ENCODE measurements at places on chromosomes 2 and 18.
A peak's percentile ranks its signal among the peaks of the same experiment; 100 is the strongest.

DNA sequence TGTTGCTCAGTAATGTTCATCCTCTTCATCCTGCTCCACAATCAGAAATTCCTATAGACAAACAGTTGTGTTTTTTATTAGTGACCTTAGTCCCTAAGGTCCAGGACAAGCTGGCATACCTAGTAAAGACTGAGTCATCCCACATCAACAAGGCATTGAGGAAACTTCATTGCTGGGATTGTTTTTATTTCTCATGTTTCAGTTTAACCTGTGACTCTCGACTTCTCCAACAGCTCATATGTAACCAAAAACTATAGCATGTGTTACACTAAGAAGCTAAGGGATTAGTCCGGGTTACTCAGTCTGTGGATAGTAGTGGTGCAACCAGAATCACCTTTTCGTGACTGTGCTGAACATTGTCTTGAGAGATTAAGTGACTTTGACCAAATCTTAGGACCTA lies 292.1 kb downstream of the RDH14 start:
- DNase-seq, result peak; percentile 18

DNA sequence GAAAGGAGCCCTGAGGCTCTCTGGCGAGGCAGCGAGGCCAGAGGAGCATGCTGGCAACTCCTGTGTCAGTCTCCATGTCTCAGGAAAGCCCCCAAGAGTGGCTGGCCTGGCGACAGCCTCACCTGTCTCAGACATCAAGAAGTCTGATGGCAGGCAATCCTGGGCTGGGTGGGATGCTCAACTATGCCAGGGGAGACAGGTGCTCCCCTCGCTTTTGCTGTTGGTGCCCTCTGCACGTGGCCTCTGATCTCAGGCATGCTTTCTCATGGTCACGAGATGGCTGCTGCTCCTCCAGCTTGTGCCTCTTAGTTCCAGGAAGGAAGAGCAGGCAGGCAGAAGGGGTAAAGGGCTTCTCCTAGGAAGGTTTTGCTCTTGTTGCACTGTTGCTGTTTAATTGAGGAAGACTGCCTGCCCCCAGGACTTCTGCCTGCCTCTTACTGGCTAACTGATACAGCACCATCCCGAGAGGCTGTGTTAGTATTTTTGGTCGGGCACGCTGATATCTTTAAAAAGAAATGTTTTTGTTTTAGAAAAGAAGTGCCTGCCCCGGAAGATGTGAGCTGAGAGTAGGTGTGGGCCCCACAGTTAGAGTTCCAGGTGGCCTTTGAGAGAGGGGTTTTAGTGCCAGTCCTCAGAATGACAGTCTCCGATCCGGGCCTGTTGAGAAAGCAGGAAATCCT lies 344.8 kb upstream of the HS6ST1 start:
- DNase-seq, result no peak

DNA sequence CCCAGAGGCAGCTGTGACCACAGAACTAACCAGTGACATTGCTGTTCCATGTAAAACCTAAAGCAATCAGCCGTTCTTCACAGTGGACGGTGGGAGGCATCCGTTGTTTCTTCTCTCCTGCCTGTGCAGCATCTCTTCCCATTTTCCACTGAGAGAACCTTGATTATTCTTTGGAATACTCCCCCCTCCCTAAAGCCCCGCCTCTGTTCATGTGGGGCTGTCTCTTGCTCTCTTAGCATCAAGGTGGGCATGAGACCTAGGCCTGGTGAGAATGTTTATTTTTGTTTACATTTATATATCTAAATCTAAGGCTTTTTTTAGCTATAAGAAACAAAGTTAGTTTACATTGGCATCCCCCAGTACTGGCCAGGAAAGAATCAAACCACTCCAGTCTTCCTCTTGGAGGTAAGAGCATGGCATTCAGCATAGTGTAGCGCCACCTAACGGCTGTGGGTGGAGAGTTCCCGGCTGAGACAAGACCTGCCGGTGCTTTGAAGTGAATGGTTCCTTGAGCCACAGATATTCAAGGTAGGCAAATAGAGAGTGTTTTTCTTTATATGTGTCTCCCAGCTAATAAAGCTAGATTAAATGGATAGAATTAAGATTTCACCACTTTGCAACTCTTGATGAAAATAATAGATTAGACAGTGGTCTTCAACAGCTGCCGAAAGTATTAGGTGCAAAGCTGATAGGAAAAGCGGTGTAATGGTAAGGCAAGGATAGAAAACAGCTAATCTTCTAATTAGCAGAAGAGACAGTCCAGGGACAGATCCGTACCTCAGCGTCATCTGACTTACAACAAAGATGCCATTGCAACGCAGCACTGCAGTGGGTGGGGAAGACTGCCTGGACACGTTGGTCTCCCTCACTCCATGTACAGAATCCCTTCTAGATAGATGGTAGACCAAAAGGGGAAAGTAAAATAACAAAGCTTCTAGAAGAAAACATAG lies 219.6 kb upstream of the RAB12 start:
- DNase-seq, result peak; percentile 28

GRCh38 chr2:132971310-132972061 lies 301.5 kb upstream of the LYPD1 start:
- no peak for DNase-seq

DNA sequence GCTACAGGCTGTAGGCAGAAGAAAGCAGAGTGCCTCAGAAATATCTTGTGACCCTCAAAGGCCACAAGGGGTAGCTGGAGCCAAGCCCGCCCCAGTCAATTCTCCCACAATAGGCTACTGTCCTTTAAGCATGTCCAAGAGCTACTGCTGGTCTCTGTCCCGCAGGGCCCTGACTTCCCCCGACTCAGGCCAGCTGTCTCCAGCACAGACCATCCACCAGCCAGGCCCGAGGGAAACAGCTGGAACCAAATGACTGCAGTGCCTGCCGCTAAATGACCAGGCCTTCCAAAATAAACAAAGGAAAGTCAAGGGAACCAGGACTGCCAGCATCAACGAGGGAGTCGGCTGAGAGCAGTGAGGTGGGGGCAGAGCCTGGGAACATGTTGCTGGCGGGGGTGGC lies 36.7 kb downstream of the MCFD2 start:
- DNase-seq, result no peak

DNA sequence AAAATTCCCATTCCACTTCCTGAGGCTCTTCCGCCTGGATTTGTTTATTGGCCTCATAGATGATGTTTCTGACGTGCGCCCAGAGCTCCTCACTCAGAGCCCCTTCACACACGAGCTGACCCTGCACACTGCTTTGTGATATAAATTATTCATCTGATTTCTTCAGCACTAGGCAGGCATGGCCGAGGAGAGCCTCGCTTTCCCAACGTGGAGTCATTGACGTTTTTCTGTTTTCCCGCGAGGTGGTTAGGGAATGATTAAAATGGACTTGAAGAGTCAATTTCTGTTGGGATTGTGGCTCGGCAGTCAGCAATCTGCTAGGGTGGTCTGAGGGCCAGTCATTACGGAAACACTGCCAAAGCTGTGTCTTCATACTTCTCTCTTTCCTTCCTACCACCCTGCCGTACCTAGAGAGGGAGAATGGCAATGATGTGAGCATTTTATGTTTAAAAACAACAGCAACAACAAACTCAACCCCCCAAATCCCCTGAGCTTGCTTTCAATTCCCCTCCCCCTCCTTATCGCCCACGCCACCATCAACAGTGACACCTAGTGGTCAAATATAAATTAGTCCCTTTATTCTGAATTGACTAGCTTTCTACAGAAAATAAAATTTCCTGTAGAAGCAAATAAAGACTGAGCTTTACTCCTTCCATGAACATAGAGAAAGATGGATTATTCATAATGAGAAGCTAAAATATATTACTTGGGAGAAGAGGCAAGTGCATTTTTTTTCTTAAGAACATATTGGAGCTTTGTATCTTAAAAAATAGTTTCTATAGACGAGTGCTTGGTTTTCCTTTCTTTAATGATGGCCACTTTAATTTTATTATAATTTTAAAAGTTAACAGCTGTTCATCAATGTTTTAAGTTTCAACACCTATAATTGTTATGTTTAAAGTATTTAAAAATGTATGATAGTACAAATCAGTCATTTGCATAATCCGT lies 285.1 kb downstream of the MTX2 start:
- DNase-seq, result no peak

DNA sequence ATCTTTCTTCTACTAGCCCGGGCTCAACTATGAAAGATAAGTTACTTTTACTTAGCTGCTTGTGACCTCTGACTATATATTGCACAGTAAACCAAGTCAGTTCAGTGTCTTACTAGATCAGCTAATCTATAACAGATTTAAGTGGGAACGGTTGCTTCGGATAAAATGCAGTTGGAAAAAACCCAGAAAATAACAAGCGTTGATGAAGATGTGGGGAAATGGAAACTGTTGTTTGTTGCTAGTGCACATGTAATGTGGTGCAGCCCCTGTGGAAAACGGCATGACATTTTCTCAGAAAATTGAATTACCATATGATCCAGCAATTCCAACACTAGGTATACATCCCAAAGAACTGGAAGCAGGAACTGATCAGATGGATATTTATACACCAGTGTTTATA lies 248.5 kb downstream of the PRKCE start:
- no peak for DNase-seq

DNA sequence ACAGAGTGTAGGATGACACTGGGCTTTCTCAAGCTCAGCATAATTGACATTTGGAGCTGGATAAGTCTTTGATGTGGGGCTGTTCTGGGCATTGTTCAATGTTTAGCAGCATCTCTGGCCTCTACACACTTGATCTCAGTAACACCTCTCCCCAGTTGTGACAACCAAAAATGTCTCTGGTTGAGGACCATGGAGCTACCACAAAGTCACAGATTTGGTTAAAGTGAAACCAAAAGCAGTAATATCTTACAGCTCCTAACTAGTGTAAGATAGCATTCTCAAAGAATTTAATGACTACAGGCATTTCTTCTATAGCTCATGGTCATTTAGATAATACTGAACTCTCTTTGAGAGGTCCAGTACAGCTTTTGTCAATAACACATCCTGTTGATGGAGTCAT lies 23.4 kb upstream of the PAX3 start:
- no peak for DNase-seq

GRCh38 chr18:69399253-69399652 lies 1.4 kb upstream of the DOK6 start:
- DNase-seq, result no peak

DNA sequence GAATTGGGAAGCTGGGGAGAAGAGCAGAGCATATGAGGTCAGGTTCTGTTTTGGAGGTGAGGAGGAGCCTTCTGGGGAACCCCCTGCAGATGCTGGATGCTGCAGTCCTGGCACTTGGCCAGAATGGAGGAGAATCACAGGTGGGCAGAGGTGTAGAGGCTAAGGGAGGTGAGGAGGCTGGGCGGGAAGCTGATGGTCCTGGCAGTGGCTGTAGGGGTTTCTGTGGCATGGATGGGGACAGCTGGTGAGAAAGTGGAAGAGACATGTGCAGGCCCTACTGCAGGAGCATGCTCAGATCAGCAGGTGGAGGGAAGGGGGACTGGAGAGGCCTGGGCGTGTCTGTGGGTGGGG lies 101.3 kb downstream of the DYSF start:
- DNase-seq, result no peak

GRCh38 chr2:239445771-239446524 lies 45.1 kb upstream of the HDAC4 start:
- no peak for DNase-seq

GRCh38 chr2:135742325-135742757 lies 686 bp downstream of the UBXN4 start:
- DNase-seq, result no peak

DNA sequence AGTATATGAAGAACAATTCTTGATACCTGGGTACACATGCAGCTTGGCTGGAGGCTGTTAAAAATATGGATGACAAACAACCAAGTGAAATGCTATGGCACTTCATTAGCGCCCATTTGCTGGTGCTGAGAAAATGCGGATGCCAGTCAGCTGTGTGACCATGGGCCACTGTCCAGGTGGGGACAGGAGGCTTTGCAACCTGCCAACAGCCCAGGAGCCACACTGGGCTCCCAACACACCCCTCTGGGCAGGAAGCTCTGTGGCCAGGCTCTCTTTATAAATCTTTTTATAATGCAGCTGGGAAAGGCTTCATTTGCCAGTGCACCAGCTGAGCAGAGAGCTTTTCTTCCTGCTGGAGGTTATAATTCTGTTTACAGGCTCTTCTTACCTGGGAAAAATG lies 19.9 kb downstream of the RNF144A start:
- no peak for DNase-seq

DNA sequence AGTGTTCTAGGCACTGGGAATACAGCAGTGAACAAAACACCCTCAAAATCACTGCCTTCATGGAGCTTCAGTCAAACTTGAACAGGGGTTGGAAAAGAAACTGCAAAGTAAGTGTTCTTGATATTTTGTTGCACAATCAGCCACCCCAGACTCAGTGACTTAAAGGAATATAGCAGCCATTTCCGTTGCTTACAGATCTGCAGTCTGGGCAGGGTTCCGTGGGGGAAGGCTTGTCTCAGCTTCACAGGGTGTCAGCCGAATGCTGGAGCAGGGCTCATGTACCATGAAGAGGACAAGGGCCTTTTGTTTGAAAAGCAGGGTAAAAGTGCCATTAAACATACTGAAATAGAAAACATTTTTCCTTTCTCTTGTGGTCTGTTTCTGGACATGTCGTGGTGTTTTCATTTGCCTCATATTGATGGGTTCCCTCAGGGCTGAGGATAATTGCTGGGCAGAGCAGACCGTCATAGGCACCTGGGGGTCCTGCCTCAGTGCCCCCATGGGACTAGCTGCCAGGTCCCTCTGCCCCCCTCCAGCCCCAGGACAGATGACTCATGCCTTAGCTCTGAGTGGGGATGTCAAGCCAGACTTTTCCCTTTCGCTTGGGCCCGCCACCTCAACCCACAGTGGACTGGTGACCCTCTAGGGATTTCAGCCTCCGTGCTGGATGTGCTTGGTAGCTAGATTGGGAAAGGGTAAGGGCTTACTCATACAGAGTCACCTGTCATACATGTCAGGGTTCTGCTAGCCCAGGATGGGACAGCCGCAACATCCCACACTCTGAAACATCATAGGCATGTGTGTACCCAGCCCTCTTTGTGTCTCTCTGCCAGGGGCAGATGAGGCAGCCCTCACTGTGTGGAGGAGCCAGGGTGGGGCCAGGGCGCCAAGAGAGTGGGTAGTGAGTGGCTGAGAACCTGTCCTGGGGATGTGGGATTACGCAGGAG lies 96.5 kb downstream of the PTPRM start:
- DNase-seq, result no peak

DNA sequence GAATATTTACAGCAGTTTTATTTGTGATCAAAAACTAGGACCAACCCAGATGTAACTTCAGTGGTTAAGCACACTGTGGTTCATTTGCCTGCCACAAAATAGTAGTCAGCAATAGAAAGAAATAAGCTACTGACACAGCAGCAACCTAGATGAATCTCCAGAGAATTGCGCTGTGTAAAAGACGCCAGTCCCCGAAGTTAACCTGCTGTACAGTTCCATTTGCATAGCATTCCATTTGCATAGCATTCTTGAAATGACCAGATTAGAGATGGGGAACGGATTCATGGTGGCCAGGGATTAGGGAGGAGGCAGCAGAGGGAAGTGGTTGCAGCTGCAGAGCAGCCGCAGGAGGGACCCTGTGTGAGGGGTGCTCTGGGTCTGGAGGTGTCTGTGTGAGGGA lies 39.3 kb upstream of the NFATC1 start:
- no peak for DNase-seq

Measured in skeletal muscle cell (primary cell).